ENCODE measurements at places on chromosomes 11 and 22.

DNA sequence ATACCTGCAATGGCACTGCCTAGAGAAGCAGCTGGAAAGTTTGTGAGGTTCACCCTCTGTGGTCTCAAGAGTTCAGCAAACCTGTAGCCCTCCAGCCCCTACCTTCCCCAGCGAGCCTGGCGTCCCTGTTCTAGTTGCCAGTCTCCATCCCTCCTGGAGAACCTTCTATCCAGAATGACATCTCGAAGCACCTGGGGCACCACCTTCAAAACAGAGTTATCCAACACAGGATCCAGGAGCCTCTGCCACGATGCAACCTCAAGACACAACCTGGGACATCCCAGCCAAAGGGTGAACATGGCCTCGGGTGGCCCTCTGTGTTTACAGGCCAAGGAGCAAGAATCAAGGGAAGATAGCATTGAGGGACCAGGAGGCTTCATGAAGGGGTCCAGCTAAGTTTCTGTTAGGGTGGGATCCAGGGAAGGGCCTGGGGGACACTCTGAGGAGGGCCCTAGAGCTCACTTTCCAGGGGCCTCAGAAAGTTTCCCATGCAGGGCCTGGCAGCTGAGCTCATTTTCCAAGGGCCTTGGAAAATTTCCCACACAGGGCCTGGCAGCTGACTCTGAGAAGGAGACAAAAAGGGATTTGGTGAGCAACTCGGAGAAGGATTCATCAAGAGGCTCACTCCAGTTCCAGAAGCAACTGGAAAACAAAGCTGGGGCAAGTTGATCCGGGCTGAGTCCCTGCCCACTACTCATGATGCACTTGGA lies 36.9 kb upstream of the SYT13 start:
- peak; percentile 26 for DNase-seq

GRCh38 chr11:124751741-124752470 lies at the start of gene VSIG2:
TSS of gene VSIG2 (minus strand) at chr11:124752255. CDS start at chr11:124752137, 118 bp downstream.
- no peak for DNase-seq

DNA sequence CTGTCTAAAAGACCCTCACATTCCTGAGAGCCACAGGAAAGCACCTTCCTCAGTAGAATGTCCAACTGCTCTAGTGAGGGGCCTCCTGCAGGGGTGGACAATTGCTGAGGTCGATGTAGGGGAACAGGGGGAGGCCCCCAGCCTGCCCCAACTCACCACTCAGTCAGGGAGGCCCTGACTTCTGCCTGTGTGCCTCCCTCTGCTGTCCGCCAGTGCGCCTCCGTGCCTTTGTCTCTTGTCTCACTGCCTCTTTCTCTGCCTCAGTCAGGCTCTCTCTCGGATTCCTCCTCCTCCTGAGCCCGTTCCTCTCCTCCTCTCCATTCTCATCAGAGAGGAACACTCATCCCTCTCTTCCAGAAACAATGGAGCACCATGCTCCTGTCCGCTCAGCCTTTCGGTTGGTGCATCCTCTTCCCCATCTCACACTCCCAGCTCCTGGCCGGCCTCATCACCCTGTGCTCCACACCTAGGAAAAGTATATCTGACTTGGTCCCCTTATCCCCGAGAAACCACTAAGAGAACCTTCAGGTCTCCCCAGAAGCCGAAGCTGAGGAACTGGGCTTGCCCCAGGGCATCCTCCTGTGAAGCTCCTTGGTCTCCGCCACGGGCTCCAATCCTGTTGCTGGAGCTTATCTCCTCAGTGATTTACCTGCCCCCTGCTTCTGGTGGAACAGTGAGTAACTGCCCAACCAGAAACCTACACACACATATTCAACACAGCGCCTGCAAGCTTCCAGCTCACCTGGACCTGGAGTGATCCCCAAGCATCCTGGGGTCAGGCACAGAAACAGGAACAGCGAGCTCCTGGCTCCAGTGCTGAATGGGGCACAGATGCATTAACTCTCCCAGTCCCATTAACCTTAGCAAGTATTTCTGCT lies 2.3 kb downstream of the B3GAT1 start:
- DNase-seq, result no peak

GRCh38 chr11:126363706-126364248 lies 8.3 kb downstream of the ST3GAL4 start:
- DNase-seq, result no peak

All from activated CD8-positive, alpha-beta memory T cell treated with anti-CD3 and anti-CD28 coated beads for 24 hours (primary cell).